MCF 10A (cell line): ENCODE measurements at places on chromosomes 3 and 15.
A peak's percentile ranks its signal among the peaks of the same experiment; 100 is the strongest.

- DNase-seq, result no peak
Observed at GRCh38 chr3:65635657-65636056, 403.1 kb downstream of the MAGI1 start.

GRCh38 chr3:15310491-15311370 is 21.7 kb downstream of the SH3BP5 start:
- peak; percentile 66 for DNase-seq

- DNase-seq, result no peak
Observed at GRCh38 chr3:159059395-159059794, 257.5 kb downstream of the MFSD1 start.

DNA sequence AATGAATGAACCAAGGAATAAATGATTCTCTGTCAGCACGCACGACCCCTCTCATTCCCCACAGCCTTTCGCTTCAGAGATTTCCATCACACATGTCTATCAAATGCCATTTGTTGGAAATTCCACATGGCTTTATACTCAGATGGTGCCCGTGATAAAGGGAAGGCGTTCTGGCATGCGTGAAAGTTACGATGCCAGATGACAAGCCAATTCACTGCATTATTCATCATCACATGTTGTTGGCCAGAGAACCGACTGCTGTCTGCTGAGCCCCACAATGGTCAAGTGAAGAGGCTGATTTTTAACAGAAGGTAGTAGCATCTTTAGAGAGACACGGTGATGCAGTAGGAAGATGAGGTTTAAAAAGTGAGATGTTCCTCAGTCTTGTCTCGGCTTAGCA is 74.1 kb upstream of the FRMD4B start:
- DNase-seq, result no peak

DNA sequence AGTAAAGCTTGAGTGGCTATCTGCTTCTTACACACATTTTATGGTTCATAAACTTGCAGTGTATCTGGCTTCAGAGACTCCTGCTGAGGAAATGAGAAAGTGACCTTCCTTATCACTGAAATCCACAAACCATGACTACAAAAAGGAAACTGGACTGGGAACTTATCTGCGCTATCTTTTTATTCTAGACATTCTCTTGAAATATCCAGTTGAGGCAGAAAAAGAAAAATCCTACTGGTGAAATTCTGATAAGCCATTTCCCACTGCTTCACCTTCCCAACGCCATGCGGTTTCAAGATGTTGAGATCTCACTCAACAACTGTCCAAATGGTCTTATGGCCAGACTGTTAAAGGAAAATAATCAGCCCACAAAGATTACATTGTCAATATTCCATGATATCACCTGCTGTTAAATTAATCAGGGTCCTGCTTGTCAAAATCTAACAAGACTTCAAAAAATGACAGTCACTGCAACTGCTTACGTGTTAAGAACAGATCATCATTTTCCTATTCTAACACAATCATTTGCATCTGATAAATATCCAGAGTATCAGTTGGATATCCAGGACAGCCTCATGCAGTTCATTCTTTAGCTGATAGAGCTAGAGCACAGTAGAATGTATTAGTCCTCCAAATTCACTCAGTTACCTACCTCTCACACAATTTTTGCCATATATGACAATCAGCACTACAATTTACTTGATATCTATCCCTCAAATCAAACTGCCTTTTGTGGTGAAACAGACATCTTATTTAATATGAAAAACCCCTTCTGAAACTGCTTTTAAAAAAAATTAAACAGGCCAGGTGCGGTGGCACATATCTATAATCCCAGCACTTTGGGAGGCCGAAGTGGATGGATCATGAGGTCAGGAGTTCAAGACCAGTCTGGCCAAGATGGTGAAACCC is 538.1 kb downstream of the MAGI1 start:
- DNase-seq, result no peak

DNA sequence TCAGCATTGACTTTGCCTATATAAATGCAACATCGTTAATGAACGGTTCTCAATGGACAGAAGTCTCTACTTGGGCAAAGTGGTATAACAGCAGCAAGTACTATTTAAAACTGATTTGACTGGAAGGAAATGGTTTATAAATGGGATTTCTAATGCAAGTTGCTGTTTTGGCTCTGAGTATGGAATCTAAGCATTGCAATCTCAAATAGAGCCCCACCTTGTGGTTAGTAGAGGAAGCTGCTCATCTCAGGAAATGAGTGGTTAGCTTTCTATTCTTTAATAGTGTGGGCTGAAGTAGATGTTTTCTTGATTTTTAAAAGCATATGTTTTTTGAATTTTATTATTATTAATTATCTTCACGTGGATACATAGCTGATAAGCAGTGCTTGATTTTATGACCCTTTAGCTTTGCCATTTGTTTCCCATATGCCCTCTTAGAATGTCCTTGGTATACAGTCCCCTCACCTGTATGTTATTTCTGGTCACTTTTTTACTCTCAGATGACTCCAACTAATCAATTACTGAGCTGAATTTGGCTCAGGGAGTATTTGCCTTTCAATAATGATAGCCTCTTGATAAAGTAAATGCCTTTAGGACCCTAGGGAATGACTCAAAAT is 67.1 kb downstream of the OXSM start:
- peak; percentile 49 for DNase-seq
